AG10803 (cell line): ENCODE measurements at places on chromosomes 3 and 15.

- DNase-seq, result no peak
Measured at GRCh38 chr3:144415492-144415891, 443.9 kb downstream of the DIPK2A start.

DNA sequence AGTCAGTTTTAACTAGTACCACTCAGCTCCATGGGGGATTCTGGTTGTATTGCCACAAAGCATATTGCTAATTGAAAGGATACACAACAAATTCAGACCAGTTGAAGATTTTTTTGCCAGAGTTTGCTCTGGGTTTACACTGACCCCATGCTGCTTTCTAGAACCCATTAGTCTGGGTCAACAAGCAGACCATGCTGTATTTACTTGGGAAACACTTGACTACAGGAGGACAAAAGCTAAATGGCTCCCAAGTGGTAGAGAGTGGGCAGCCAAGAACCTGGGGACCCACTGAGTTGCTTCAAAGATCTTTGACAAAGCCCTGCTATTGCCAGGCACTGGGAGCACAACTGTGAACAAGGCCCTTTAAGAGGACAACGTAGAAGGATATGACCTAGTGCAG is 86.8 kb upstream of the PSMD6 start:
- no peak for DNase-seq

GRCh38 chr3:35645189-35645588 is 5.9 kb downstream of the ARPP21 start:
- DNase-seq, result no peak

- no peak for DNase-seq
Measured at GRCh38 chr15:50180582-50180981, 1.4 kb upstream of the SLC27A2 start.

- DNase-seq, result no peak
Measured at GRCh38 chr3:95210878-95211277, 1148.0 kb downstream of the NSUN3 start.
